Midbrain (tissue), 1 donor: ENCODE measurements at places on chromosomes 11 and 22.

- DNase-seq: peak; percentile 24
Measured at GRCh38 chr11:71420455-71421241, 27.5 kb downstream of the DHCR7 start.

GRCh38 chr11:7256943-7257342, 5.2 kb downstream of the SYT9 start:
- DNase-seq: no peak

DNA sequence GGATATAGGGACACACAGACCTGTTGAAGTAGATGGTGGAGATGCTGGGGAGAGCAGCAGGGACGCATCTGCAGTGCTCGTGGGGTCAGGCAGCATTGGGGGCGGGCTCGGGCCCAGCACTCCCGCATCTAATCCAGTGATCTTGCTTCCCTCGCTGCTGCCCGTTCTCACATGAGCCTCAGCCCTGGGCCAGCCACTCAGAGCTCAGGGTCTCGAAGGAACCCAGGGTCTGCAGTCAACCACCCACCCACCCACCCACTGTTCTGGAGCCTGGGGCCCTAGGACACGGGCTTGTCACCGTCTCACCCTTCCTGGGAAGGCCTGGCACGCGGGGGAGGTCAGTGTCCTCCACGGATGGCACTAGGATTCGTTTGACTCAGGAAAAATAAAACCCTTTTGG, 406.0 kb downstream of the TBC1D22A start:
- DNase-seq: no peak

DNA sequence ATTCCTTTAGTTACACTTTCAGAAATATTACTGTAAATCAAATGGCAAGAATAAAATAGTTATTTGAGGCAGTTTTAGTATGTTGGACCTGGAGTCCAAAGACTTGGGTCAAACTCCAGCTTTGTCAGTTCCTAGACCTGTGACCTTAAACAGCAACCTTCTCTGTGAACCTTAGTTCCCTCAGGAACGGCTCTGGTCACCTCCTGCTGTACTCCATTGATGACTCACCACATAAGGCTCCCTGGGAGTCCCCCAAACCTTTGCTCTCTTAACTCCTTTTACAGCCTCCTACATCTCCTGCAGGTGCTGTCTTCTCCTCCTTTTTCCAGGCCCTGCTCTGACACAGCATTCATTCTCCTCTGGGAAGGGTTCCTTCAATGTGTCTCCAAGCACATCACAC, 29.1 kb downstream of the LIMK2 start:
- DNase-seq: no peak

DNA sequence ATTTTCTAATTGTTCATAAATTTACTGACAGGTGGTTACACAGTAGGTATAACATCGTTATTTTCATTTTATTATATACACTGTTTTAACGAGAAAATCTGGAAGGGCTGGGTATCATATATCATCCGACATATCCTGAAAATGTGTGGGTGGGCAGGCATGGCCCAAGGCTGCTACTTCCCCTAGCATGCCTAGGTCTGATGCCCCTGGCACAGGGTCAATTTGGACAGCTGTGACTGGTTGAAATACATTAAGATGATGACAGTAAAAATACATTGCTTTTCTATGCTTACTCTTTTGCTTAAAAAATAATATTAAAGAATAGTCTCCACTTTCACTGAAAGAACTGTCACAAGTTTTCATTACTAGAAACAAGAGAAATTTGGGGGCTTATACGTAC, 908.8 kb downstream of the OPCML start:
- DNase-seq: no peak
